Activated CD8-positive, alpha-beta memory T cell treated with anti-CD3 and anti-CD28 coated beads, Interleukin-2, amount 10 ng/mL, durations not matched to agents 7 days and 5 days (primary cell): ENCODE measurements at places on chromosomes 13 and 19. TPM values are rescaled to one million over a fixed set of nuclear protein-coding genes. Genes with fewer than 3 reads are reported as not detected.

The ZNF208 gene
- 0.30 TPM for total RNA-seq

The MAST1 gene
- 2.5 TPM for total RNA-seq

The ZNF99 gene
- not detected for total RNA-seq

The SHISA2 gene
- 0.19 TPM for total RNA-seq

The COL5A3 gene
- total RNA-seq: 0.09 TPM

The DNAAF3 gene
- not detected for total RNA-seq

The EPN1 gene
- 63.7 TPM for total RNA-seq

The IFI30 gene
- total RNA-seq: 57.1 TPM

The PTPRH gene
- total RNA-seq: not detected

The GPR18 gene
- 13.1 TPM for total RNA-seq

The POSTN gene
- not detected for total RNA-seq

The SERPINE3 gene
- not detected for total RNA-seq

DNA sequence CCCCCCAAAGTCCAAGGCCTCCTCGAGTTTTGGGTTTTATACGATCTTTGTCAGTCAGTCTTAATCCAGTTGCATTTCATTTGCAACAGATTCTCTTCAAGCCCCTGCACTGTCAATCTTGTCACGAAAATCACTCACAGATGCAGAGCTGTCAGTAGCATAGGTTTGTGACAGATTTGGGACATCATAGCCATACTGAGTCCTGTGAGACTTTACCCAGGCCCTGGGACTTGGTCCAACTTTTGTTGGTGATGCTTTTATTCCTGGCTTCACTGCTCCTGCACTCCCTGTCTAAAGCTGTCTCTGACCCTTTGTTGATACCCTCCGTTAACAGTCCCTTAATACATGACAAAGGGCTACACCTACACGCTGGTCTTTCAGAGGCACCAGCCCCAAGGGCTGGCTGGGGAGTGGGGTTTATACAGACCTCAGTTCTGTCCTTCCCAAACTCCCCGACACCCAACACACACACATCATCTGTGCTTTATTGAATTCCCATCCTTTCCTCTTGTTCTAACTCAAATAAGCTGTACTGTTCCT, 36.0 kb downstream of the PABPC3 start:
- no peak overlapping the region for H3K4me3 ChIP-seq
- DNase-seq: no peak
- peaks cover 28% of the 10 kb centered on the region for H3K27me3 ChIP-seq
- H3K4me1 ChIP-seq: no peaks in the 10 kb centered on the region

DNA sequence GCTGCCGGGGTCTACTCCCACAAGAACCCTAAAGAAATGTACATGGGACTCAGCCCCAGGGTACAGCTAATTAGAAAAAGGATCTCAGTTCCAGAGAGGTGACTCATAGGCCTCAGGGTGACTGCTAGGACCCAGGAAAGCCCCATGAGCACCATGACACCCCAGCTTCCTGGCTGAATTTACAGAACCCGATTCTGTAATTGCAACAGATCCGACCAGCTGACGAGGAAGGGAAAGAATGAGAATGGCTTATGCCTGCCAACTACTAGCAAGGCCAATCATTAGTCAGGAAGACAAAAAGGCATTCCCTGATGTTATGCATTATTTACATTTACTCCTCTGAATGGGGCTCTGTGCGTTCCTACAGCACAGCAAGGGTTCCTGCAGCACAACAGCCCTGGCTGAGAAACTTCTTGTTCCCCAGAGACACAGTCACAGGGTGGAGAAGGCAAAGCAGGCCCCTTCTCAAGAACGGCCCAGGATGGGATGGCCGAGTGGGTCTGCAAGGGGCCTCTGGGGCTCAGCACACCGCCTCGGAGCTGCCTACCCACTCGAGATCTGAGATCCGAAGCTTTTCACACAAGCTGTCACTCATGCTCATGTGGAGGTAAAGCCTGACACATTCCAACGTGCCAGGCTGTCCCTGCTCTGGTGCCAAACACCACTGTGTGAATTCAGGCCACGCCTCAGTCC, 27.2 kb downstream of the PBX4 start:
- peaks cover 51% of the 10 kb centered on the region for H3K36me3 ChIP-seq
- H3K27ac ChIP-seq: peak overlapping the region; percentile 92
- H3K27me3 ChIP-seq: no peaks in the 10 kb centered on the region
- peaks cover 70% of the 10 kb centered on the region for H3K4me1 ChIP-seq
- H3K4me3 ChIP-seq: peak overlapping the region; percentile 16
- DNase-seq: peak; percentile 88

GRCh38 chr13:74681891-74682290, 547.7 kb upstream of the KLF12 start:
- H3K27ac ChIP-seq: no peak overlapping the region
- no peaks in the 10 kb centered on the region for H3K4me1 ChIP-seq
- no peaks in the 10 kb centered on the region for H3K27me3 ChIP-seq
- no peak for DNase-seq
- no peak overlapping the region for H3K4me3 ChIP-seq
- no peaks in the 10 kb centered on the region for H3K36me3 ChIP-seq

DNA sequence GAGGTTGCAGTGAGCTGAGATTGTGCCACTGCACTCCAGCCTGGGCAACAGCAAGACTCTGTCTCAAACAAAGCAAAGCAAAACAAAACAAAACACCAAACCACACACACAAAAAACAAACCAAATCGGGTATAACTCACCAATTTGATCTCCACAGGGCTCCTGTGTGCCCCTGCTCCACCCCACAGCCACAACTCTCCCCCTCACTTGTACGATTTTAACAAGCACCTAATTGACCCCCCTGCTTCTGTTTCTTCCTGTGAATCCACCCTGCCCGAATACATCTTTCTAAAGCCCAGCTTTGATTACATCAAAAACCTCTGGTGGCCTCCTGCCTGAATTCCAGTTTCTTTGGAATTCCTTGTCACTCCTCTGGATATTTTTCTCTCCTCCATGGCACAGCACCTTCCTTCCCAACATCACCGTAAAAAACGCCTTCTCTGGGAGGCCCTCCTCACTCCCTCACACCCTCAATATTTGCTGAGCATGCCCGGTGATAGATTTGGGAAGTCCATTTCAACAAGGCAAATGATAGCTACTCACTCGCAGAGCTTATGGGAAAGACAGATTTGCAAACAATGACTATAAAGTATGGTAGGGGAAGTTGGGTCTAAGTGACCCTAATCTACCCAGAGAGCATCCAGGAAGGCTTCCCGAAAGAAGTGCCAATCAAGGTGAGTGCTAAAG, 11.6 kb upstream of the RANBP3 start:
- no peaks in the 10 kb centered on the region for H3K27me3 ChIP-seq
- no peaks in the 10 kb centered on the region for H3K36me3 ChIP-seq
- peaks cover 26% of the 10 kb centered on the region for H3K4me1 ChIP-seq
- DNase-seq: no peak

GRCh38 chr19:20664901-20665781, 3.8 kb upstream of the ZNF626 start:
- no peaks in the 10 kb centered on the region for H3K27me3 ChIP-seq
- H3K4me3 ChIP-seq: no peak overlapping the region
- no peak overlapping the region for H3K27ac ChIP-seq
- H3K36me3 ChIP-seq: peaks cover 39% of the 10 kb centered on the region

DNA sequence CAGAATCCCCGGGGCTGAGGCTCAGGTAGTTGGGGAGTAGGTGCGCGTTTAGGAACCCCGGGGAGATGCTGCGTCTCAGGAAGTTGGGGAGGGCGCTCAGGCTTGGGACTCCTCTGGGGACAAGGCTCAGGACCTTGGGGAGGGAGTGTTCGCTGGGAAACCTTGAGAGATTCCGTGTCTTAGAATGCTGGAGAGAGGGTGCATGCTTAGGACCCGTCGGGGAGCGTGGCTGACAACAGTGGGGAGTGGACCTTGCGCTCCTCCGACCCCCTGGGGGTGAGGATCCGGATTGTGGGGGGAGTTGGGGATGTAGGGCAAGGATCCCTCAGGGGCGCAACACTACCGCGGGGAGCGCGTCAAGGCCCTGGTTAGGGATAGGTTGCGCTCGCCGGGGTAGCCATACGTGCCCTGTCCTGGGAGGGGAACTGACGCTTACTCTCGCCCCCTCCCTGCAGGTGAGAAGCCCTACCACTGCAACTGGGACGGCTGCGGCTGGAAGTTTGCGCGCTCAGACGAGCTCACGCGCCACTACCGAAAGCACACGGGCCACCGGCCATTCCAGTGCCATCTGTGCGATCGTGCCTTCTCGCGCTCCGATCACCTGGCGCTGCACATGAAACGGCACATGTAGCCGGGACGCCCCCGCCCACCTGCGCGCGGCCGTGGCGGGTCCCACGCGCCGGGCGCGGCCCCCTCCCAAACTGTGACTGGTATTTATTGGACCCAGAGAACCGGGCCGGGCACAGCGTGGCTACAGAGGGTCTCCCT, 2.0 kb downstream of the KLF2 start:
- H3K36me3 ChIP-seq: peaks cover 45% of the 10 kb centered on the region
- H3K4me1 ChIP-seq: peaks cover 66% of the 10 kb centered on the region
- peak overlapping the region; percentile 98 for H3K4me3 ChIP-seq
- peak overlapping the region; percentile 88 for H3K27ac ChIP-seq

DNA sequence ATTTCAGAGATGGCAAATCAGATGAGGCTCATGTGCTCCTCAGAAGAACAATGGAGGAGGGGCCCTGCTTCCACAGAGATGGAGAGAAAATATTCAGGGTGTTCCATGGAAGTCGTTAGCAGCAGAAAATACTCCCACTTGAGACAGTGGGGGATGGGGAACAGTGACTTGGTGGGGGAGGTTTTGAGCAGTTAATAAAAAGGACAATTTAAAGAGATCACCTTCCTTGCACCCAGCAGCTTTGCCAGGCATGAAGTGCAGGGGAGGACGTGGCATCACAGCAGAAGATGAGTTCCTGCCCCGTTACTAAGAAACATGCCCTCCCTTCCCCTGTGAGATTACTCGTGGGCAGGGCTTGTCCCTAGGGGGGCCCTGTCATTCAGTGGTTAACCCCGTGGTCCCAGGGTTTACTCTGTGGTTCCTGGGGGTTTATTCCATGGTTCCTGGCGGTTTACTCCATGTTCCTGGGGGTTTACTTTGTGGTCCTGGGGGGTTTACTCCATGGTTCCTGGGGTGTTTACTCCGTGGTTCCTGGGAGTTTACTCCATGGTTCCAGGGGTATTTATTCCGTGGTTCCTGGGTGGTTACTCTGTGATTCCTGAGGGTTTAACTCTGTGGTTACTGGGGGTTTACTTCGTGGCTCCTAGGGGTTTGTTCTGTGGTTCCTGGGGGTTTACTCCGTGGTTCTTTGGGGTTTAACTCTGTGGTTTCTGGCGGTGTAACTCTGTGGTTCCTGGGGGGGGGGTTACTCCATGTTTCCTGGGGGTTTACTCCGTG, 49.2 kb downstream of the TMEM255B start:
- no peak for DNase-seq
- no peak overlapping the region for H3K27ac ChIP-seq
- H3K36me3 ChIP-seq: no peaks in the 10 kb centered on the region
- H3K4me3 ChIP-seq: no peak overlapping the region
- H3K4me1 ChIP-seq: no peaks in the 10 kb centered on the region

- peak overlapping the region; percentile 87 for H3K27ac ChIP-seq
- peaks cover 17% of the 10 kb centered on the region for H3K27me3 ChIP-seq
- peak overlapping the region; percentile 6 for H3K4me3 ChIP-seq
- peaks cover 26% of the 10 kb centered on the region for H3K4me1 ChIP-seq
Measured at GRCh38 chr13:110965038-110965754, 50.3 kb upstream of the ANKRD10 start.

GRCh38 chr13:34462843-34463242, 479.2 kb upstream of the NBEA start:
- DNase-seq: no peak
- no peak overlapping the region for H3K27ac ChIP-seq
- no peaks in the 10 kb centered on the region for H3K4me1 ChIP-seq
- H3K27me3 ChIP-seq: no peaks in the 10 kb centered on the region

GRCh38 chr19:40737102-40737644, 13.1 kb downstream of the ACTMAP start:
- H3K36me3 ChIP-seq: peaks cover 8% of the 10 kb centered on the region
- no peak overlapping the region for H3K4me3 ChIP-seq
- H3K27me3 ChIP-seq: no peaks in the 10 kb centered on the region
- peaks cover 5% of the 10 kb centered on the region for H3K4me1 ChIP-seq
- no peak overlapping the region for H3K27ac ChIP-seq
- DNase-seq: no peak

- no peak overlapping the region for H3K4me3 ChIP-seq
- no peak overlapping the region for H3K27ac ChIP-seq
- peaks cover 7% of the 10 kb centered on the region for H3K4me1 ChIP-seq
- no peaks in the 10 kb centered on the region for H3K27me3 ChIP-seq
- DNase-seq: no peak
Measured at GRCh38 chr13:21308906-21309305, 132.4 kb downstream of the MRPL57 start.

- H3K27me3 ChIP-seq: no peaks in the 10 kb centered on the region
- peak; percentile 79 for DNase-seq
- peaks cover 19% of the 10 kb centered on the region for H3K4me1 ChIP-seq
- peak within 1 kb of the TSS; percentile 85 for H3K4me3 ChIP-seq
- peak within 1 kb of the TSS; percentile 79 for H3K27ac ChIP-seq
Measured at GRCh38 chr19:6459262-6460098, at the start of gene SLC25A23. Gene SLC25A23 (minus strand): TSS chr19:6459792. CDS start chr19:6459628, 164 bp downstream.

DNA sequence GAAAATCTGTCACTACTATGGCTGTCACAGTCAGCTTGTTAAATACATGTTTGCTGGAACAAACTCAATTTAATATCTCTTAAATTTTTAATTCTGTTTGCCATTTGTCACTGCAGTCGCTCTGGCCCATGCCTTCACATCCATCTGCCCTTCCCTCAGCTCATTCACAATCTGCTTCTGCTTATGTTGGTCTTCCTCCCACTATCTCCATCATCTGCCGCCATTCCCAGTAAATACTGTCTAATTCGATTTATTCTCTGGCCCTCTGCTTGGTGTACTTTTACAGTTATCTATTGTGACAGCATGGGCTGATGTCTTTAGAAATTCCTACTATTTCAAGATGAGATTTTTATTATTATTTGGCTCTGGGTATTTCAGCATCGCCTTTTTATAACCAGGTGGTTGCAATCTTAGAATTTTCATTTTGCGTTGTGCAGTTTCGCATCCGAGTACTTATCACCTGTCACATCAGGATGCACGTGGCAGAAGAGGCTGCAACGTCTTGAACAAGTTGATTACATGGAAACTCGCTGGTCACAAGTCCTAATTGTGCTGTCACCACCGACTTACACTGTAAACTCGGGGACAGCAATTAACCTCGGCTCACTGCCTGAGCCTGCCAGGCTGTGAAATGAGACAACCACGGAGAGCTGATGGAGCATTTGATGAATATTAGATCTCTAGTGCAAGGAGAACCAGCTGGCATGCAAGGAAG, 158.4 kb downstream of the MYO16 start:
- DNase-seq: no peak
- no peaks in the 10 kb centered on the region for H3K27me3 ChIP-seq
- H3K4me1 ChIP-seq: no peaks in the 10 kb centered on the region
- H3K27ac ChIP-seq: no peak overlapping the region
- no peaks in the 10 kb centered on the region for H3K36me3 ChIP-seq

GRCh38 chr13:24685314-24685713, 5.1 kb downstream of the ATP12A start:
- no peak overlapping the region for H3K27ac ChIP-seq
- H3K36me3 ChIP-seq: no peaks in the 10 kb centered on the region
- H3K4me3 ChIP-seq: no peak overlapping the region
- peaks cover 41% of the 10 kb centered on the region for H3K27me3 ChIP-seq

- peaks cover 23% of the 10 kb centered on the region for H3K27me3 ChIP-seq
- no peak overlapping the region for H3K27ac ChIP-seq
- H3K36me3 ChIP-seq: no peaks in the 10 kb centered on the region
- no peak for DNase-seq
- H3K4me3 ChIP-seq: no peak overlapping the region
- H3K4me1 ChIP-seq: no peaks in the 10 kb centered on the region
Measured at GRCh38 chr19:5397804-5398692, 57.2 kb upstream of the ZNRF4 start.

- no peak overlapping the region for H3K27ac ChIP-seq
- H3K4me3 ChIP-seq: no peak overlapping the region
- no peaks in the 10 kb centered on the region for H3K27me3 ChIP-seq
- DNase-seq: peak; percentile 71
- H3K4me1 ChIP-seq: no peaks in the 10 kb centered on the region
Measured at GRCh38 chr19:50537769-50538230, 24.1 kb upstream of the ASPDH start.
